ENCODE measurements at places on chromosomes 5 and 9.

DNA sequence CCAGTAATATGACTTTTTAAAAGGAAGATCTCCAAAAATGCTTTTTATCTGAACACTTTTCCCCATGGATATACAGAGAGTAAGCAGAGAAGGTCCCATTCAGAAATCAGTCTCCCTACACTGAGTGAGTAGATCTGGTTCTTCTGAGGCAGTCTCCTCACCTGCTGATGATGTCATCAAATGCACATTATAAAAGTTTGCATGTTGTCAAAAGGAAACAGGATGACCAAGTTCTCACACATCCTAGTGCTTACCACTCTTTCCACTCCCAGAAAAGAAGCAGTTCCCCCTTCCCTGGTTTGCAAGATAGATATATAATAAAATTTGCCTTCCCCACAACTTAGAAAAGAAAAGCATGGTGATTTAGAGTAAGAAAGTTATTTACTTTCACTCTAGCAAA lies 180.5 kb downstream of the RAB3C start:
- no peak for DNase-seq

GRCh38 chr5:178690208-178690607 lies 40.3 kb downstream of the ZNF354A start:
- DNase-seq: no peak

- no peak for DNase-seq
These were observed 25.4 kb upstream of the NKD2 start for GRCh38 chr5:983238-983524.

DNA sequence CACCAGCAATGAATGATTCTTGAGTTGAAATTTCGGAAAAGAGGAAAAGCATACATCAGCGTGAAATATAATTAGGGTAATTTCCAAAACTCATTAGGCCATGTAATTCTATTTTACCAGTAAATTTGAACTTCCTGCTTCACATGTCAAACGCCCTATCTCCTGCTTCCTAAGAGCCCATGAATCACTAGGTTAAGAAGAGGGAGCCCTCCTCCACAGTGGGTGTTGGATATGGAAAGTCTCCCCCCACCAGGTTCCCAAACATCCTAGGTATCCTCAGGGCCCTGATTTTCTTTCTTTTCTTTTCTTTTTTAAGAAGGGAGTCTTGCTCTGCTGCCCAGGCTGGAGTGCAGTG lies 115.2 kb downstream of the SUSD1 start:
- DNase-seq: no peak

- no peak for DNase-seq
These were observed 38.8 kb upstream of the SPRY4 start for GRCh38 chr5:142363619-142363963.

DNA sequence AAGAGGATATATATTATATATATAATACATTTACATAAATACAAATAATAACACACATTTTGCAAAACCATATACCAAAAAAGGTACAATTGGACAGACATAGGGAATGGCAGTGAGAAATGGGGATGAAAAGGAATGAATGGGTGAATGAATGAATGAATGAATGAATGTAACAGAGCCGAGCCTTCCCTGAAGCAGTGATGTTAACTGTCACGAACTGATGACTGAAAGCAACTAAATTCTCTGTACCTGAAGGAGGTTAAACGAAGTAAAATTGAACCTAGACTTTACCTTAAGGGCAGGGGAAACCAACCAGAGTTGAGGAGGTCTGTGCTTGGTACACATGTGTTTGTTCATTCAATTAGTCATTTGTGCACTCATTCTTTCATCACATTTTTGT lies 169.6 kb upstream of the TBC1D2 start:
- no peak for DNase-seq

- no peak for DNase-seq
These were observed 2.5 kb downstream of the SH3TC2 start for GRCh38 chr5:149060325-149060724.

DNA sequence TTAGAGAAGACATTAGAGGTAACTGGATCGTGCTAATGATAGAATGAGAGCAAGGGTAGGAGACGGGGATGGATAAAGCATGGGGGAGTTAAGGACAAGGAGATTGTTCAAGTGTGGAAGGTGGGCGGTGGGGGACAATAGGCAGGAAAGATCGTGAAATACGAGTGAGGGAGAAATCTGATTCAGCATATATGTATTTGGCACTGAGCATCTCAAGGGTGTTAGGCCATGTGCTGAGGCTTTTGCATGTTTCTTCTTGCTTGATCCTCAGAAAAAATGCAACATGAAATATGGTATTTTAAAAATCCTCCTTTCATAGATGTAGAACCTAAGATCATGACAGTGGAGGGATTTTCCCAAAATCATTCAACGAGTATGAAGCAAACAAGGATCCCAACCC lies 240.5 kb downstream of the PAPPA start:
- DNase-seq: no peak

DNA sequence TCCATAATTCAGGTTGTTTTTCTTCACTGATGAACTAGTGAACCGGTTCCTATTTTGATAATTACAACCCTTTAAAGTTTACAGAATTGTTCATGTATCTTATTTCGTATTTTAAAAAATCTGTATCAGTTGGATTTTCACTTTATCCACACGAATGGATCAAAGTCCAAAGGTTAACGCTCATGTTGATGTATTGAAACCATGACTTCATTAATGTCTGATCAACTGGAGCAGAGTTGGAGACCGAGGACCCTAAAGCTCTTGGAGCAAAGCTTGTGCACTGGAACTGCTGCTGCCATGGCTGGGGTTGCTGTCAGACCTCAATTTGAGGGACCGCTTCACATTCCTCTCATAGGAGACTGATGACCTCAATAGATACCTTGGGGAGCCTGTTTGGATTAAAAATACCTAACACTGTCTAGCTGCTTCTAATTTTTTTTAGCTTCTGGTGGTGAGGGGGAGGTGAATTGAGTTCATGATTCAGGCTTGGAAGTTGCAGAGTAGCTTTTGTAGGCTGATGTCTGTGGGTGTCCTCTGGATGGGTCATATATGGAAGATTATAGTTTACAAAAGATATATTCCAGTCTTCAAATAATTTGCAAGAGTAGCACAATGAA lies 45.1 kb downstream of the KIAA1958 start:
- DNase-seq: no peak

DNA sequence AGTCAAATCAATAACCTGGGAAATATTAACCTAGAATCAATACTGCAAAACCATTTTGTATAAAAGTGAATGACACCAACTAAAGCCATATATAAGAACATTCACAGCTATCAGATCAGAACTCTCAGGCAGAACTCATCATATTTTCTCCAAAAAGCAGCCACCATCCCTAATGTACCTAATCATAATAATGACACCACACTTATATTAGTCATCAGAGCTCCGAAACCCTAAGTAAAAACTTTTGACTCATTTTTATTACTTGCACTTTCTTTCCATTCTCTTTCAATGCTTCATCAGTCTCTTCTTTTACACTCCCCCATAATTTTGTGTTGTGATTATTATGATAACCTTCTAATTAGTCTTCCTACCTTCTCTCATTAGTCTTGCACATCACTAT lies 45.3 kb downstream of the INSL6 start:
- no peak for DNase-seq

- DNase-seq: no peak
These were observed 73.2 kb upstream of the RAPGEF1 start for GRCh38 chr9:131813116-131813515.

Measured in effector memory CD4-positive, alpha-beta T cell (primary cell).